ENCODE measurements at places on chromosomes 12 and 14.
A peak's percentile ranks its signal among the peaks of the same experiment; 100 is the strongest.

- DNase-seq = no peak
Observed at GRCh38 chr12:124851342-124851741, 12.3 kb downstream of the SCARB1 start.

GRCh38 chr12:12683725-12684124, 12.3 kb downstream of the GPR19 start:
- DNase-seq = no peak

- no peak for DNase-seq
Observed at GRCh38 chr12:96261557-96261956, 67.4 kb downstream of the ELK3 start.

GRCh38 chr14:94378527-94379290, 9.7 kb downstream of the SERPINA1 start:
- no peak for DNase-seq

DNA sequence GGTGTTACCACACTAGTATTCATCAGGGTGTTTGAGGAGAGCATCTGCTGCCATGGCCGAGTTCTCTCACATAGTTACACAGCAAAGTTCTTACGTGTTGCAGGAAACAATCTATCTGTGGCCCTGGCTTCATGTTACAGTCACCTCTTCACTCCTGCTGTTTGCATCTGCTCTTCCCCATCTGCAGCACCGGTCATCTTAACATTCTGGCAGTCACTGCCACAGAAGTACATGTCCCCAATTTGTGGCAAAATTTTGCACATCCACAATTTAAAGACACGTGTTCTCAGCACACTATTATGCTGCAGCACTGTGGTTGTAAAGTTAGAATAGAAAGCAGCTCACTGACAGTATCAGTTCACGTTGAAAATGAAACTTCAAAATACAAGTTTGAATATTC, 23.2 kb downstream of the MAPK1IP1L start:
- DNase-seq = no peak

DNA sequence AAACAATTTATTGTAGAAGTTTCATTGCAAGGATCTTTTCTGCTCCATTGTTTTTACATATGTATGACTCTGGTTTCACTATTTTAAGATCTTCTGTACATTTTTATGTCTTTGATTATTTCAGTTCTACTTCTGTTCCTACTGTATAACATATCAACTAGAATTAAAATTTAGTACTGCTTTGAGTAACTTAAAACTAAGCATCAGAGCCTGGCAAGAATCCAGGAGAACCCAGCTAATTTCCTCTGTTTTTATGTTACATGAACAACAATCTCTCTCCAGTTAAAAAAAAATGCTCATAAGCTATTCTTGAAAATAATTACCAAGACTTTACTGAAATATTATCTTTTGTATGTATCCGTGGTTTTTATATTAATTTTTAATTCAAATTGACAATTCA, 370.7 kb downstream of the TMTC2 start:
- no peak for DNase-seq

- DNase-seq = no peak
Observed at GRCh38 chr14:39991041-39991440, 558.8 kb upstream of the FBXO33 start.

- DNase-seq = peak; percentile 63
Observed at GRCh38 chr12:80778005-80778541, 61.4 kb downstream of the MYF5 start.

GRCh38 chr12:82523996-82524395, 162.7 kb upstream of the TMTC2 start:
- no peak for DNase-seq

DNA sequence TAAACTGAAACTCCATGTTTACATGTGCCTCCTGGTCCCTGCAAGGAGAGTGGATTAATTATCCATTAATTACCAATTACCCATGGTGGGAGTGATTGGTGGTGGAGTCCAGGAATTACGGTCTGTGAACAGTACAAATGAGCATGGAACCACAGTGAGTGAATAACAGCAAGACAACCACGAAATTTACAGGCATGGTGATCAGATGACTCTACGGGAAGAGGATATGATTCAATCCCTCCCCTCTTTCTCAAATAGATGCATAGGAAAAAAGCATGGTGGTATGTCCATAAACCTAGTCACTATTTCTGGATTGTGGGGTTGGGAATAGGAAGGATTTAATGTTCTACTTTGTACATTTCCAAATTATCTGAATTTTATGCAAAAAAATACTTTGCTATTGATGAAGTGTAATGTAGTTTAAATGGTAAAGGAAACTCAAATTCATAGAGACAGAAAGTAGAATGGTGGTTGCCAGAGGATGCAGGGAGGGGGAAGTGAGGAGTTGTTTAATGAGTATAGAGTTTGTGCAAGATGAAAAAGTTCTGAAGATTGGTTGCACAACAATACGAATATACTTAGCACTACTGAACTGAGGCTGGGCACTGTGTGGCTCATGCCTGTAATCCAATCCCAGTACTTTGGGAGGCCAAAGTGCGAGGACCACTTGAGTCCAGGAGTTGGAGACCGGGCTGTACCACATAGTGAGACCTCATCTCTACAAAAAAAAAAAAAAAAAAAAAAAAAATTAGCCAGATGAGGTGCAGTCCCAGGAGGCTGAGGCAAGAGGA, 41.2 kb upstream of the C12orf75 start:
- no peak for DNase-seq

All from stimulated activated naive CD8-positive, alpha-beta T cell treated with anti-CD3 and anti-CD28 coated beads, Interleukin-15, amount 100 ng/mL, for 72 hours (primary cell).